NCI-H1930 (cell line): ENCODE measurements at places on chromosomes 6 and 20.

- DNase-seq: no peak
Observed at GRCh38 chr20:10647471-10647870, 26.3 kb downstream of the JAG1 start.

DNA sequence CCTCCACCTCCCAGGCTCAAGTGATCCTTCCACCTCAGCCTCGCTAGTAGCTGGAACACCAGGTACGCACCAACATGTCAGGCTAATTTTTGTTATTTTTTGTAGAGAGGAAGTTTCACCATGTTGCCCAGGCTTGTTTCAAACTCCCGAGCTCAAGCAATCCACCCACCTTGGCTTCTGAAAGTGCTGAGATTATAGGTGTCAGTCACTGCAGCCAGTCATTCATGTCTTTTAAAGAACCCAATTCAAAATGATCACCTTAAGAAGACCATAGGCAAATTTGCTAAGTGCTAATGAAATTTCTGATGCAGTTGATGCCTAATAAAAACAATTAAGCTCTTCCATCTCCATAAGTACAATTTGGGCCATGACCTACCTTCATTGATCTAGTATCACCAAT is 2.6 kb upstream of the VNN2 start:
- DNase-seq: no peak

- no peak for DNase-seq
Observed at GRCh38 chr6:3325210-3325609, 66.5 kb downstream of the PSMG4 start.

DNA sequence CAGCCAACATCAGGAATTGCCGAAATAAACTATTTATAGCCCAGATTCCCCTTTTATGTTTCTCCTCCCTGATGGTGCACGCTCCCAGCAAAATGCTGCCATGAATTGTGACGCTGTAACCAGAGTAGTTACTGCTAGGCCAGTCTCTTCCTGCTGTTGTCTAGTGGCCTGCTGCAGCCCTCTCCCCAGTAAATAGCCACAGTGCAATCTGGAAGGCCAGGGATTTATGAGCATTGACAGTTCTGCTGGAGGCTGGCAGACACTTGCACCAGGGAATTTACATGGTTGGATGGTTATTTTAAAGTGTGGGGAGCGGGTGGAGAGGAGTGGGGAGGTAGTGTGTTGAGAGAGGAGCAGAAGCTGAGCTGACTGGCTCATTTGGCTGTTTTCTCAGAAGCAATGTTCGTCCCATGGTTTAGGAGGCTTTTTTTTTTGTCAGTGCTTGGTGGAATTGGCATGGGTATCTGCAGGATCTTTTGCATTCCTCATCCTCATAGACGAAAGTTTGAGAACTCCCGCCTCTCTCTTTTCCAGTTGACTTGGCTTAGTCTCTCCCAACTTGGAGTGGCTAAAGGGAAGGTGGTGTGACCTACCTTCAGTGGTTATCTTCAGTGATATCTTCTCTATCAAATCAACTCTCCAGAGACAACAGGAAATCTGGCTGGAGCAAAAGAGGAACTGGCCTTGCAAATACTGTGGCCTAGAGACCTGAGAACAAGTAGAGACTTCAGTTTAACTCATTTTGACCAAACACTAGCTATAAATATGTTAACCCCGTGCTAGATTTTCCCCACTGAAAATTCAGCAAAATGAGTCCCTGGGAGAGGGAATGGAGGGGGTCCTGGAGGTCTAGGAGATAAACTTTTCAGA is 99.3 kb upstream of the VSTM2L start:
- no peak for DNase-seq

- no peak for DNase-seq
Observed at GRCh38 chr6:9783567-9783966, 631.3 kb downstream of the TFAP2A start.

DNA sequence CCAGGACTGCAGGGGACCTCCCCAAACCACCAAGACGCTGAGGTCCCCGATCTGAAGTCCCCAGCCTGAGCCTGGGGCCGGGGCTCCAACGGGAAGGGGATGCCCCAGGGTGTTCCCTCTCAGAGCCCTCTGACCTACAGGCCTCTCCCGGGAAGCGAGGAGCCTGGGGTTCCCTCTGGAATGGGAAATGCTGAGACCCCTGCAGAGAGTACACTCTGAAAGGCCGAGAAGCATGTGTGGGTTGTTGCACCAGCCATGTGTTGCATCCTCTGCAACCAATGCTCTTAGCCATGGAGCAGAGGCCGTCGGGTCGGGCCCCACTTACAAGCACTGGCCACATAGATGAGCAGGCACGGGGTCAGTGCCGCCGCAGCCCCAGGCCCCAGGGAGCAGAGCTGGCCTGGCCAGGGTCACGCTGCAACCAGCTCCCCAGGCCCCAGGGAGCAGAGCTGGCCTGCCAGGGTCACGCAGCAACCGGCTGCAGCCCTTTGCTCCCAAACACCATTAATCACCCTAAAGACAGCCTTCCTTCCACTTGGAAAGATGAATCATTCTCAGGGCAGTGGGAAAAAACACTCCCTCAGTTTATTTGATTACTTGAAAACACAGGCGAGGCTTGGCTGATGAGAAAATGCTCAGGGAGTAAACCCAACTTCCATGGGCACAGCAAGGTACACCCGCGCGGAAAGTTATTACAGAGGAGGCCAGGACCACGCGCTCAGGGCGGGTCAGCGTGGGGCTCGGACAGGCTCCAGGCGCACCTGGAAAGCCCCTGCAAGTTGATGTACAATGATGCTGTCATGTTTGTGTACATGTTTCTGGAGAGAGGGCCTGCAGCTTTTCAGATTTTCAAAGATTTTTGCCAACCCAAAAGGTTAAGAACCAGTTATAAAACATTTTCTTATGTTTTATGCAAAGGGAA is 78.0 kb upstream of the AFDN start:
- DNase-seq: no peak
